Progenitor cell of endocrine pancreas (in vitro differentiated cells): ENCODE measurements at places on chromosomes 1 and 21.

DNA sequence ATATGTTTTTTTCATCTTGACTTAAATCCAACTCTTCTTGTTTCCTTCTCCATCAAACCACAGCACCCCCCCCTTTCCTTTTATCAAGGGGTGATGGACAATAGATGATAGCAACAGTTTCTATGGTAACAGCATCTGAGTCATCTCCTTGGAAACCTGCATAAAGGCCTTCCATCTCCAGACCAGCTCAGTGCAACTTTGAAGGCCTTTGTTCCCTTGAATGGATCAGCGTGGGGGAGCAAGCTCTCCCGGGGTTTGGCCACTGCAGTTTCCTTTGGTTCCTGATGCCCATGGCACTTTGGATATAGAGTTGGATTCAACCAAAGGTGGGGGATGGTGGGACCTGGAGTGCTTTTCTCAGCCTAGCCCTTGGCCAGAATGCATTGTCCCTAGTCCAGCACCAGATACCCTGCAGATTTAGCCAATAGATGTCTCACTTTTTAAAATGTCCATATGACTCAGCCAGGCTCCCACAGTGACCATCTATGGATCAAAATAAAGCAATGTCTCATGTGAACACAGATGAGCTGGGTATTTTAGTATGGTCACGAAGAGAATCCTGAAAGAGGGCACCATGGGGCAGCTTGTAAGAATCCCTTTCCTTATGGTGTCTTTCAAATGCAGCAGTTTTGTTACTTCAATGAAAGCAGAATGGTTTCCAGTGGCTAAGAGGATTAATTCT is 127.7 kb downstream of the SPATA46 start:
- no peak for DNase-seq

GRCh38 chr1:160103658-160104408 is 5.4 kb upstream of the IGSF8 start:
- no peak for DNase-seq

GRCh38 chr1:229062135-229062534 is 208.8 kb upstream of the RAB4A start:
- DNase-seq = no peak

- no peak for DNase-seq
These were observed 182.7 kb downstream of the GRIK3 start for GRCh38 chr1:36851595-36851994.

- no peak for DNase-seq
These were observed 17.6 kb downstream of the MAPKAPK2 start for GRCh38 chr1:206702260-206702659.
